GM23338 (cell line): ENCODE measurements at places on chromosomes 11 and 22. TPM values are rescaled to one million over a fixed set of nuclear protein-coding genes. Genes with fewer than 3 reads are reported as not detected.

DNA sequence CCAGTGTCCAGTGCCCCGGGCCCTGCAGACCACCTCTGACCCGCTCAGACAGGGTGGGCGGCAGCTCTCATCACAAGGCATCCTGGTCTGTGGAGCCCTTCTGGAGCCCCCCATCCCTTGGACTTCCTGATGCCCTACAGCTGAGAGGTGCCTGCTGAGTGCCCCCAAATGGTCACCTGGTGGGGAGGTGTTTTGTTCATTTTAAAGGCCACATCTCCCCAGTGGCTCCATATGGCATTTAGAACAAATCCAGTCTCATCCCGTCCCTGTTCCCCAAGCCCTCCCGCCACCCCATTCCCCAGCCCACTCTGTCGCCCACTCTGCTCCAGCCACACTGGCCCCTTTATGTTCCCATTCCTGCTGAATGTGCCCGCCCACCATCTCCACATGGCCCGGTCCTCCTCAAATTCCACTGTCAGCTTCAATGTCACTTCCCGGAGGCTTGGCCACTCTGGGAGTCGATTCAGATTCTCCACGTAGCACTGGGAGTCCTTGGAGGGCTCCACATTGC lies 32.8 kb downstream of the OSBPL5 start:
- no peaks in the 10 kb centered on the region for H3K4me1 ChIP-seq
- H3K27me3 ChIP-seq = no peaks in the 10 kb centered on the region
- no peak for DNase-seq
- H3K4me3 ChIP-seq = no peak overlapping the region
- no peak overlapping the region for H3K27ac ChIP-seq

GRCh38 chr11:16977136-16977993 lies 36.8 kb downstream of the PLEKHA7 start:
- no peak overlapping the region for H3K4me3 ChIP-seq
- no peak overlapping the region for H3K27ac ChIP-seq
- DNase-seq = no peak
- H3K36me3 ChIP-seq = no peaks in the 10 kb centered on the region
- H3K4me1 ChIP-seq = peaks cover 16% of the 10 kb centered on the region; the same call in 1 of the 2 replicates
- H3K27me3 ChIP-seq = no peaks in the 10 kb centered on the region

DNA sequence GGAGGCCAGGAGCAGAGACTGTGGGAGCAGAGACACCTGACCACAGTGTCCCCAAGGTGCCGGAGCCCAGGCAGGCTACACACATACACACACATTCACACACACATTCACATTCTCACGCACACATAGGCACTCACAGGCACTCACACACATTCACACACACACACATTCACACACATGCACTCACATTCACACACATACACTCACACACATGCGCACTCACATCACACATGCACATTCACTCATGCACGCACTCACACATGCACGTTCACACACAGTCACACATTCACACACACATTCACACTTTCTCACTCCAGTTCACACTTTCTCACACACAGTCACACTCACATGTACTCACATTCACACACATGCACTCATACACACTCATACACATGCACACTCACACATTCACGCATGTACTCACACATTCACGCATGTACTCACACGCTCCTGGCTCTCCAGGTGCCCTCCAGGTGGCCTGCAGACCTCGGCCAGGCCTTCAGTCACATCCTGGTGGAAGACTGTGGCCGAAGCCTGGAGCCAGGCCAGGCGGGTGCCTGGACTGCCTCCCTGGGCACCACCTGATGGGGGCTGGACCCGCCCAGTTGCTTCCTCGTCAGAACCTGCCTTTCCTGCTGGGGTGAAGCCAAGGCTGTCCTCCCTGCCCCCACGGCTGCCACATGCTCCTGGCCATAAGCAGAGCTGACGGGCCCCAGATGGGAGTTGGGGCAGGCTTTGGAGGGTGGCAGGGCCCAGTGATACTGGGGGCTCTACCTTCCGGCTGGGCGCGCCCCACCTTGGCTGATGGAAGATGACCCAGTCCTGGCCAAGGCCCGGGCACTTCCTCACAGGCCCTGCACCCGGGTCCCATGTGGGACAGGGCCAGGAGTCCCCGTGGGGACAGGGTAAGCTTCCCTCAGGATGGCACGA lies 89.5 kb downstream of the WNT7B start:
- no peaks in the 10 kb centered on the region for H3K36me3 ChIP-seq
- no peak for DNase-seq
- no peak overlapping the region for H3K4me3 ChIP-seq
- no peaks in the 10 kb centered on the region for H3K4me1 ChIP-seq
- H3K27me3 ChIP-seq = no peaks in the 10 kb centered on the region

- H3K27me3 ChIP-seq = peaks cover 55% of the 10 kb centered on the region
- DNase-seq = no peak
- peaks cover 9% of the 10 kb centered on the region for H3K4me1 ChIP-seq
- no peak overlapping the region for H3K27ac ChIP-seq
Observed at GRCh38 chr11:86673055-86673843, 833 bp upstream of the ME3 start.

DNA sequence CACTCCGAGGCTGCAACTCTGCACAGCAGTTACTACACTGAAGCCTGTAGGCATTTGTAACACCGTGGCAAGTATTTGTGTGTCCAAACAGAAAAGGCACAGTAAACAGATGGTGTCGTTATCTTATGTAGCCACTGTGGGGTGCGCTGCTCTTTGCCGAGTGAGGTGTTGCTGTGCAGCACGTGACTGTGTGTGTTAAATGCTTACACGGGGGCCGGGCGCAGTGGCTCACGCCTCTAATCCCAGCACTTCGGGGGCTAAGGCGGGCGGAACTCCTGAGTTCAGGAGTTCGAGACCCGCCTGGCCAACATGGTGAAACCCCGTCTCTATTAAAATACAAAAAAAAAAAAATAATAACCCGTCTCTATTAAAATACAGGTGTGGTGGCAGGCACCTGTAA lies 11.5 kb downstream of the ZBED4 start:
- no peak overlapping the region for H3K4me3 ChIP-seq
- H3K27ac ChIP-seq = no peak overlapping the region
- no peaks in the 10 kb centered on the region for H3K27me3 ChIP-seq

- no peak for DNase-seq
- H3K27me3 ChIP-seq = no peaks in the 10 kb centered on the region
- peak overlapping the region; percentile 15; the same call in 1 of the 2 replicates for H3K27ac ChIP-seq
- peak overlapping the region; percentile 87 for H3K4me3 ChIP-seq
- peaks cover 51% of the 10 kb centered on the region for H3K4me1 ChIP-seq
Observed at GRCh38 chr11:19779740-19780139, 67.1 kb downstream of the NAV2 start.

DNA sequence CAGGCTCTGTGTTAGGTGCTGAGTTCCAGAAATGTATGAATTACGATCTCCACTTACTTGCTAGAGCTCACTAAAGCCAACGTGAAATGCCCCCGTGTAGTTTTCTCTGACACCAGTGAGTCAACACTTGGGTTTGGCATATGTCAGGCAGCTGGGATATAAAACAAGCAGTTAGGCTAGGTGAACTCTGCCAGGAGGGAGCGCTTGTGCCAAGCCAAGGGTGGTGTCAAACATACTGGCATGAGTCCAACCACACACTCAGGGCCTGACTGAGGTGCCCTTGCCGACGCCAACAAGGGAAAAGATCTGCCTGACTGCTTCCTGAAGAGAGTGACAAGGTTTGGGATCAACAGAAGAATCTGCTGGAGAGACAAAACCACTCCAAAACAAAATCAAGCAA lies 167.8 kb upstream of the NARS2 start:
- H3K4me3 ChIP-seq = no peak overlapping the region
- H3K4me1 ChIP-seq = no peaks in the 10 kb centered on the region
- no peak for DNase-seq
- no peak overlapping the region for H3K27ac ChIP-seq
- H3K36me3 ChIP-seq = no peaks in the 10 kb centered on the region

GRCh38 chr11:119797123-119797611 lies 68.2 kb upstream of the NECTIN1 start:
- H3K27me3 ChIP-seq = peaks cover 17% of the 10 kb centered on the region; the same call in 1 of the 2 replicates
- DNase-seq = peak; percentile 32
- H3K4me1 ChIP-seq = peaks cover 34% of the 10 kb centered on the region
- no peak overlapping the region for H3K4me3 ChIP-seq
- H3K27ac ChIP-seq = no peak overlapping the region

DNA sequence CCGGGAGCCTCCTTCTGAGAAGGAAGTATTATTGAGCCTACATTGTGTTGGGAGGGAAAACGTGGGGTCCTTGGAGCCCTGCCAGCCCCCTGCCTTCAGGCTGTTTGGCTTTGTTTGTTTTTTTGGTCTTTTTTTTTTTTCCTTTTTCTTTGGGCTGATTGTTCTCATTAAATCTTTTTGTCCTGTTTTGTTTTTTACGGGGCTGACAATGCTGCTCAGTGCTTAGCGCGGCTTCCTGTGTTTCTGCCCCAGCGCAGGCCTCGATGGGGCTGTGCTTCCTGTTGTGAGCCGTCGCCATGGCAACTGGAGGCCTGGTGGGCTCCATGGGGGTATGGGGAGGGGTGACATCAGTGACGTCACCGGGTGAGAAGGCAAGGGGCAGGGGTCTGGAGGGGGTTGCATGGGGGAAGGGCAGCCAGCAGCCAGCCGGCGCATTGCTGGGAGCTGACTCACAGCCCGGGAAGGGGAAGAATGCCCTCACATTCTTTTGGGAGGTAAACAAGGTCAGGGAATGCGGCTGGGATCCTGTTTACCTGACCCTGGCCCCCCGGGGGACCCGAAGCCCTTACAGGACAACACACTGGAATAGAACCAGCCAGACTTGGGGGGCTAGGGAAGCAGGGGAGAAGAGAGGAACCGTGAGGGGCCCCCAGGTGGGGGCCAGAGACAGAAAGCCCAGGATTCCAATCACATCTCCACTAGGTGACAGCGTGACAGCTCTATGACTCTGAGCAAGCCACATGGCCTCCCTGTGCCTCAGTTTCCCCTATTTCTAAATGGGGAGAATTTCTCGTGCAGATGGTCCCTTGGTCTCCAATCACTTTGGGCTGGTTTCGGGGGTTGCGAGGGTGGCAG lies 22.2 kb upstream of the CBX7 start:
- no peaks in the 10 kb centered on the region for H3K36me3 ChIP-seq
- peaks cover 50% of the 10 kb centered on the region for H3K4me1 ChIP-seq
- H3K27me3 ChIP-seq = no peaks in the 10 kb centered on the region
- H3K27ac ChIP-seq = peak overlapping the region; percentile 99
- peak; percentile 100 for DNase-seq

GRCh38 chr11:26851696-26852095 lies 129.8 kb upstream of the SLC5A12 start:
- H3K27me3 ChIP-seq = no peaks in the 10 kb centered on the region
- H3K36me3 ChIP-seq = no peaks in the 10 kb centered on the region
- H3K27ac ChIP-seq = no peak overlapping the region
- DNase-seq = no peak
- peaks cover 17% of the 10 kb centered on the region for H3K4me1 ChIP-seq

- H3K27me3 ChIP-seq = no peaks in the 10 kb centered on the region
- peaks cover 40% of the 10 kb centered on the region for H3K4me1 ChIP-seq
- H3K4me3 ChIP-seq = peak overlapping the region; percentile 87
- H3K36me3 ChIP-seq = no peaks in the 10 kb centered on the region
- H3K27ac ChIP-seq = peak overlapping the region; percentile 86
Observed at GRCh38 chr11:119207415-119207960, 1.3 kb downstream of the CBL start.

DNA sequence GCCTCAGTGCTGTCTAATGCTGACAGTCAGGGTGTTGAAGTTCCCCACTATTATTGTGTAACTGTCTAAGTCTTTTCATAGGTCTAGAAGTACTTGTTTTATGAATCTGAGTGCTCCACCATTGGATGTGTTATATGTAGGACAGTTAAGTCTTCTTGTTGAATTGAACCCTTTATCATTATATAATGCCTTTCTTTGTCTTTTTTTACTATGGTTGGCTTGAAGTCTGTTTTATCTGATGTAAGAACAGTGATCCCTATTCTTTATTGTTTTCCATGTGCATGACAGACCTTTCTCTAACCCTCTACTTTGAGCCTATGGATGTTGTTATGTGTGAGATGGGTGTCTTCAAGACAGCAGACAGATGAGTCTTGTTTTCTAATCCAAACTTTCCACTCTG lies 107.8 kb upstream of the C11orf58 start:
- no peaks in the 10 kb centered on the region for H3K36me3 ChIP-seq
- no peak overlapping the region for H3K27ac ChIP-seq
- no peak for DNase-seq

- no peak overlapping the region for H3K27ac ChIP-seq
- no peak overlapping the region for H3K4me3 ChIP-seq
- no peaks in the 10 kb centered on the region for H3K36me3 ChIP-seq
- H3K27me3 ChIP-seq = no peaks in the 10 kb centered on the region
- 0 out of 2 replicates have a peak, but pooled peaks cover 4% of the 10 kb centered on the region for H3K4me1 ChIP-seq
- no peak for DNase-seq
Observed at GRCh38 chr11:117754030-117754429, 43.0 kb downstream of the DSCAML1 start.

- peaks cover 3% of the 10 kb centered on the region; the same call in 1 of the 2 replicates for H3K36me3 ChIP-seq
- no peak overlapping the region for H3K4me3 ChIP-seq
- no peaks in the 10 kb centered on the region for H3K27me3 ChIP-seq
- no peaks in the 10 kb centered on the region for H3K4me1 ChIP-seq
- DNase-seq = no peak
Observed at GRCh38 chr22:47606426-47606825, 844.0 kb downstream of the TBC1D22A start.

- no peak for DNase-seq
- no peak overlapping the region for H3K4me3 ChIP-seq
- peaks cover 14% of the 10 kb centered on the region; the same call in 1 of the 2 replicates for H3K4me1 ChIP-seq
- H3K27me3 ChIP-seq = no peaks in the 10 kb centered on the region
- H3K27ac ChIP-seq = no peak overlapping the region
Observed at GRCh38 chr11:35011944-35012343, 95.5 kb downstream of the PDHX start.

DNA sequence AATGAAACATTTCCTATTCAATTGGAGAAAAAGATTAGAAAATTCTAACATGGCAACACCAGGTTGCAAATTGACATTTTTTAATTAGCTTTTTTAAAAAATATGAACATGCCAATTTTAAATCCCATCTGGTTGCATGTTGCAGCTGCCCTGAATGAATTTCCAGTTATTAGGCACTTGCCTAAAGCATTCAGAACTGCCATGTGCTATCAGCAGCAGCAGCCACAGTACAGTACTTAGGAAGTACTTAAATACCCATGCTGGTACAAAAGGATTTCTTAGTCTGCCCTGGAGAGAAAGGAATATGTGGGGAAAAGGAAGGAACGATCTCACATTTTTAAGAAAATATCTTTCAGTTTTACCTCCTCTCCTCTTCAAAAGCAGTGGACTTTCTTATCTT lies 46.2 kb downstream of the FAM168A start:
- peaks cover 23% of the 10 kb centered on the region for H3K4me1 ChIP-seq
- H3K4me3 ChIP-seq = no peak overlapping the region
- no peak for DNase-seq
- no peaks in the 10 kb centered on the region for H3K36me3 ChIP-seq
- H3K27ac ChIP-seq = peak overlapping the region; percentile 43; the same call in 1 of the 2 replicates

GRCh38 chr22:48881326-48881980 lies 946.2 kb downstream of the BRD1 start:
- no peak for DNase-seq
- H3K27ac ChIP-seq = no peak overlapping the region
- no peaks in the 10 kb centered on the region for H3K27me3 ChIP-seq
- no peak overlapping the region for H3K4me3 ChIP-seq

- no peak overlapping the region for H3K4me3 ChIP-seq
- no peak for DNase-seq
- H3K27ac ChIP-seq = no peak overlapping the region
- peaks cover 6% of the 10 kb centered on the region; the same call in 1 of the 2 replicates for H3K36me3 ChIP-seq
Observed at GRCh38 chr11:114442536-114442935, 3.3 kb downstream of the REXO2 start.

Gene SGSM1
- 3.0 and 5.4 TPM in 2 replicates for polyA plus RNA-seq

Gene LIF
- 1.2 and 1.8 TPM in 2 replicates for polyA plus RNA-seq

Gene SCGB1D2
- polyA plus RNA-seq = not detected in 2 replicates

Gene TSSC4
- polyA plus RNA-seq = 27.5 and 31.3 TPM in 2 replicates

Gene OR5D18
- not detected in 2 replicates for polyA plus RNA-seq

Gene MMP26
- polyA plus RNA-seq = not detected in 2 replicates

Gene HPX
- polyA plus RNA-seq = 0.47 and 0.71 TPM in 2 replicates
